ENCODE measurements at places on chromosomes 12 and 14.

DNA sequence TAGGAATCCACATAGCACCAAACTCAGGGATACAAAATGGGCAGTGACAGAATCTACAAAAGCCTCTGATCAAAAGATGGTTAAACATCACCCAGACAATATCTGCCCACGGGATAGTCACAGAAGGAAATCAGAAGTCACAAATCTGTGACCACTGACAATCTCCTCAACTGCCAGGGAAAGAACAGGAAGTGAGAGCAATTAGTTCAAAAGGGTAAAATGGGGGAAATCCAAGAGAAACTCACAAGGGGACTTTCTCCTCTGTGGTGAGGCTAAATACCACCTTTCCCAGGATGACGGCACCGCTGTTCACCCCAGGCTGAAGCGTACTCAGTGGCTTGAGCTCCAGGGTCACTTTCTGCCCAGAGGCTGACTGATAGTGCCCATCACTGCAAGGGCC, 10.7 kb downstream of the TTC5 start:
- DNase-seq = no peak

DNA sequence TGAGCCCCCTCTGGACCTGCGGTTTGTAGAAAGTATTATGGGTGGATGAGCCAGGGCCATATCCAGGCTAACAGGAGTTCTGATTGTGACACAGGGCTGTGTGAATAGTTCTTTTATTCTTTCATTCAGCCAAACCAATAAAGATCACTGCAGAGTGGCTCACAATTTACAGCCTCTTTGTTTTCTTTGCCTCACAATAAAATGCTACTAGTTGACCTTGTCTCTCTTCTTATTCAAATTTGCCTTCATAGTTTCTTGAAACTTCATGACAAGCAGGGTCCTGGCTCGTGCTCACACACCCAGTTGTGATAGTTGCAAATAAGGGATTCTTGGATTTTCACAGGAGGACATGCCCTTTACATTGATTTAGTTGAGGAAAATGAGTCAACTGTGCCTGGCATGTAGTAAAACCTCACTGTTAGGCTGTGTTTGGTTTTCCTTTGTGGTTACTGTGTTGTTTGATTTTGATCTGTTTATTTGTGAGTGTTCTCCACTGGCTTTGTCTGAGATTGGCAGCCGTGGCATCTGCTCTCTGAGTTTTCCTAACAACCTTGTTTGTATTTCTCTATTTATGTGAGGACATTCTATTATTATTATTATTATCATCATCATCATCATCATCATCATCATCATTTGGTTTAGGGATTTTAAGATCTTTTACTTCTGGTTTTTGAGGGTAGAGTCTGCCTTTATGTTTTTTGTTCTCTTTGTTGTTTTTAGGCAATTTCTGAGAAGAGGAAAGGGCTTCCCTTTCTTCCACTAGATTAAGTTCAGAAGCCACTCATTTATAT, 2.7 kb upstream of the KRT6B start:
- no peak for DNase-seq

DNA sequence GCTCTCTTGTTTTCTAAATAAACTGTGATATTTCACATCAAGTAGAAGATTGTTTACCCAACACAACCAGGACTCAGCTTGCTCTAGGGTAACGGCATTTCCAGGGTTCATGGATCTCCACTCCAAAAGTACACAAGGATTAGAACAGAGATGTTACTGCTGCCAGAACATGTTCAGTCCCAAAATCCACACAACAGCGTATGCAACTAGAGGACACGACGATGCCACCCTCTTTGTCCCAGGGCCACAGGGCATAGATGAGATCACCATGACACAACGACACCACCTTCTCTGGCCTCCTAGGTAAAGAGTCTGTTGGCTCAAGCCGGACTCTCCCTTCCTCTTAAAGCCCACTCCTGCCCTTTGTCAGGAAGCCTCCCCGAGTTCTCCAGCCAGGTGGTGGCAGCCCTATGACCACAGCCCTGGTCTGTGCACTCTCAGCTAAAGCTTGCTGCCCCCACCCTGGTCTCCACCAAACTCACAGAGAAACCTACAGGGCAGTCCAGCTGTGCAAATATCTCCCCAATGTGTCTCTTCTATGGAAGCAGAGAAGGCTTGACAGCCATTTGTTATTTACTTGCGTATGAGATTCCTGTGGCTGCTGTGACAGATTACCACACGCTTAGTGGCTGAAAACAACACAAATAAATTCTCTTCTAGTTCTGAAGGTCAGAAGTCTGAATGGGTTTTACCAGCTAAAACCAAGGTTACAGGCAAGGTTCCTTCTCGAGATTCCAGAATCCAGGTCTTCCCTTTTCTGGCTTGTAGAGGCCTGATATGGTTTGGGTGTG, 10.3 kb downstream of the CLMN start:
- no peak for DNase-seq

GRCh38 chr14:69910871-69911270, 31.7 kb downstream of the SMOC1 start:
- DNase-seq = no peak

DNA sequence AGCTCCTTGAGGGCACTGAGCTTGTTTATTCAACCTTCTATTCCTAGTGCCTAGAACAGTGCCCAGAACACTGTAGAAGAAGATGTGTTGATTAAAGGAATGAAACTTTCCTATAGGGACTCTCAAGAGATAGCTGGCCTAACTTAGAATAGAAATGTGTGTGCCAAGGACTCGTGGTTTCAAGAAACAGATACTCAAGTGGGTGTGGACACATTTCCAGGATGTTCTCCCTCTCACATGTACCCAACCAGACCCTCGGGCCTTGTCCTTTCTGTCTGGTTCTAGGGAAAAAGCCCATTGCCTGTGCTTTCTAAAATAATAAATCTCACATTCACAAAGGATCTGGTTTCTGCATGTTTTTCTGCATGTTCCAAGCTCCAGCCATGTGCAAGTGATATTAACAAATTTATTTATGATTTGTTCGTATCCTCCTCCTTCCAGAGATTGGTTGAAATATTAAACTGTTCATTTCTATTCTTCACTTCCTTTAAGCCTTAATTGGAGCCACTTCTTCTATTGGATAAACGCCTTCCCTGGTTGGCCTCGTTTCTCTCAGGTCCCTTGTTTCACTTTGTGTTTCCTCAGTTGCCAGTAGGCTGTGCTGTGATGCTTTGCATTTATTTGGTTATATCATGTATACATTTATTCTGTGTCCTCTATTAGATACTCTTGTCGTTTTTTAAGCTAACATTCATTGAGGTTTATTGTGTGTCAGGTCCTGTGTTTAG, 89.8 kb downstream of the CRADD start:
- no peak for DNase-seq

GRCh38 chr12:507391-507796, 47.7 kb downstream of the B4GALNT3 start:
- DNase-seq = no peak

DNA sequence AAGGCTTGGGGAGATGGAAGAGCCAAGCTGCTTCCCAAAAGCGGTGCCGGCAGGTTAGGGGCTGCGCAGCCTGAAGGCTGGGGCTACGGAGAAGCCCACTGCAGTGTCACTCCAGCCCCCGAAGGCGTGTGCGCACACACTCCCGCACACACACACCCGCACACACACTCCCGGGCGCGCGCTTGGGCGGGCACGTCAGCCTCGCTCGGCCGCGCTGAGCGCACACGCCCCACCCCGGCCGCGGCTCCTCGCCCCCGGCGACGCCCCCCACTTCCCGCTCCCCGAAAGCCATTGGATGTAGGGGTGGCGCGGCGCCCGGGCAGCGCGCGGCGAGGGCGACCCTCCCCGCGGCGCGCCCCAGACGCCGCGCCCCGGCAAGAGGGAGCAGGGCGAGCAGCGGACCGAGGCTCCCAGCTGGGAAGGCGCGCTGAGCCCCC, at the start of gene KCNK10:
Gene KCNK10 (minus strand): TSS at position 184 of the 437 bp plus-strand sequence. CDS start 471 bp downstream, outside the sequence.
- DNase-seq = no peak

GRCh38 chr12:77795699-77796098, 35.0 kb upstream of the NAV3 start:
- DNase-seq = no peak

DNA sequence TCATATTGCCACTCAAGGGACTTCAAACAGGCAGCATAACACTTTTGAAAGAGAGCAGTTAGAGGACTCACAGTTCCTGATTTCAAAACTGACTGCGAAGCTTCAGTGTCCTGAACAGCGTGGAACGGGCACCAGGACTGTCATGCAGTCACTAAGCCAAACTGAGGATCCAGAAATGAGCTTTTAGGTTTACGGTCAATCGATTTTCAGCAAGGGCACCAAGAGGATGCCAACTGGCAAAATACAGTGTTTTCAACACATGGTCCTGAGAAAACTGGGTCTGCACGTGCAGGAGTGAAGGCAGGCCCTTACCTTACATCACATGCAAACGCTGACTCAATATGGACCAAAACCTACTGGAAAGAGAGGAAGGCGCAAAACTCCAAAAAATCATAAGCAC, 15.6 kb downstream of the BRF1 start:
- DNase-seq = no peak

DNA sequence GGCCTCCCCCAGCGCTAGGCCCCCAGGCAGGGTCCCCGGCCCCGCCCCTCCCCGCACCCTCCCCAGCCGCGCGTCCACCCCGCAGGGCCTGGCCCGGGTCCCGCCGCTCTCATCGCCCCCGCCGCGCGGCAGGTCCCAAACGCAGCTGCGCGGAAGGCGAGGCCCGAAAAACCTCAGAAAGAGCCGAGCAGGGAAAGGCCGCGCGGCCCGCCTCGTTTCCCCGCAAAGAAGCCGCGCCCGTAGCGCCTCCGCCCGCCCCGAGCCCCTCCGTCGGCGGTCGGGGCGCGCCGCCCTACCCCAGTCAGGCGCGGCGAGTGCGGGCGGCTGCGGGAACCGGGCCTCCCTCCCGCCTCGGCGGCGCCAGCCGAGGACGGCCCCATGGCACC, 324 bp downstream of the POLE start:
- DNase-seq = no peak

- DNase-seq = no peak
Observed at GRCh38 chr14:30638926-30639325, 16.8 kb downstream of the SCFD1 start.

- DNase-seq = no peak
Observed at GRCh38 chr14:84657911-84658310, 872.0 kb upstream of the FLRT2 start.

GRCh38 chr14:50051106-50051505, 65.3 kb downstream of the VCPKMT start:
- no peak for DNase-seq

- DNase-seq = no peak
Observed at GRCh38 chr14:58941629-58942028, 246.8 kb upstream of the DAAM1 start.

DNA sequence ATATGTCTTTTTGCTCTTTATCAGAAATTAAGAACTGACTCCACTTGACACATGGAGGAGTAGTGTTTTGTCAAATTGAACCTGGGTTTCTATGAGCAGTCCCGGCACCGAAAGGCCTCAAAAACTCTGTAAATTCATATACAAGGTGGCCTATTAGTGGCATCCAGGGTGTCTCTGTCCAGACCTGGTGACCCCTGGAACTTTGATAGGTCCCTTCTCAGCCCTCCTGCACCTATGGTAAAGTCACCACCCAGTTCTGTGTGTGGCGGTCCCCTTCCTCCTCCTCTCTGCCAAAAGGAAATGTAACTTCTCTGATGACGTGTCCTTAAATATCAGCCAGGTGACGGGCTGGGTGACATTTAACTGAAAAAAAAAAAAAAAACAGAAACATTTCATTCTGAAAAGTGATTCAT, 204.0 kb upstream of the FOXN3 start:
- no peak for DNase-seq

DNA sequence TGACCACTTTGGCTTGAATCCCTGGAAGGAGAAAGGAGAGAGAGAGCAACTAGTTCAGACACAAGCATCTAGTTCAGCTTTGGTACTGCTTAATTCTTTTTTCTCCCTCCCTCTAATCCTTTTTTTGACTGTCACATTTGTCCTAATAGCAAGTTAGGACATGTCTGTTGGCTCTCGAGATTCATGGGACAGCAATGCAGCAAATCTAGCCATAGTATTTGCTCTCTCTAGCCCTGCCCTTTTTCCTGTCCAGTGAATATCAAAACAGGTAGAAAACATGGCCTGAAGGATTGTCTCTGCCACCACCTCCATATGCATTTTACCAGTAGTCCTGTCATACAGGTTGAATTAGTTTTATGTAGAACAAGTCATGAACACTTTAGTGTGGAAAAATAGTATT, 116.4 kb downstream of the PTPRB start:
- DNase-seq = no peak

- DNase-seq = no peak
Observed at GRCh38 chr14:90137807-90138206, 76.0 kb downstream of the KCNK13 start.

GRCh38 chr14:29587046-29587445, 340.6 kb downstream of the PRKD1 start:
- DNase-seq = no peak

- DNase-seq = no peak
Observed at GRCh38 chr12:91542067-91542466, 359.4 kb upstream of the DCN start.
